GM18507 (cell line): ENCODE measurements at places on chromosomes 1 and 21.

GRCh38 chr1:246954126-246954525, 22.4 kb upstream of the AHCTF1 start:
- DNase-seq, result no peak

- no peak for DNase-seq
These were observed 10.1 kb downstream of the JAM2 start for GRCh38 chr21:25649146-25649545.

GRCh38 chr1:221719987-221720386, 21.9 kb downstream of the DUSP10 start:
- no peak for DNase-seq

DNA sequence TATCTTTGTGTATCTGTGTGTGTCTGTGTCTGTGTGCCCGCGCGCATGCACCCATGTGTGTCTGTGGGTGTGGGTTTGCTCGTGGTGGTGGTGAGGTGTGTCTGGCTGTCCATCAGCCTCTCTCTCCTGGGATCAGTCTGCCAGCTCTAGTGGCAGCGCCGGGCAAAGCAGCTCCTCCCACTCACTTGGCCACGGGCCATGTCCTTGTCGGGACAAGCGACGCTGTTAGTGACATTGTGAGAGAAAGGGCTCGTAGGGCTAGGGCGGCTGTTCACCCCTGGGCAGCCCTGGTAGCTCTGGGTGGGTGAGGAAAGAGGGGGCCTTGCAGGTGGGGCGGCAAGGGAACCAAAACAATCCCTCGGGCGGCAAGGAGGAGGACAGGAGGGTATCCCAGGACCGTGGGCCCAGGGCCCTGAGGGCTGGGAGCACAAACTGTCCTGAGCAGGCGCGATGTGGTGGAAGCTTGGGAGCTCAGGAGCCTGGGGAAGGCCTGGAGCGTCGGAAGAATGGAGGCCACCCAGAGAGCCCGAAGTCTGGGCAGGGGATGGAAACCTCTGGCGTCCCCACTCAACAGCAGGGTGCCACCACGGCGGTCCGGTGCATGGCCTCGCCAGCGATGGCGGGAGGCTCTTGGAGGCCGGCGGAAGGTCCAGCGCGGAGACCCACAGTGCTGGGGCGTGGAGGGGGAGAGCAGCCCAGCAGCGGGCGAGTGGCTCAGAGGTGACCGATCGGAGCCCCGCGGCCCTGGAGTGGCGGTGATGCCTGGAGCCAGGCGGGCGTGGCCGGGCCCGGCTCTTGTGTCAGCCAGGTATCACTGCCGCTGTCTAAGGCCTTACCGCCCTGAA, 140.5 kb downstream of the LIPI start:
- no peak for DNase-seq

- DNase-seq, result no peak
These were observed at the start of gene CATSPER4 for GRCh38 chr1:26190373-26190987. Gene CATSPER4, plus strand, starts transcription at chr1:26190602. Its CDS starts 26 bp downstream, at chr1:26190628.

GRCh38 chr1:111992476-111992875, 3.0 kb upstream of the KCND3 start:
- DNase-seq, result no peak

DNA sequence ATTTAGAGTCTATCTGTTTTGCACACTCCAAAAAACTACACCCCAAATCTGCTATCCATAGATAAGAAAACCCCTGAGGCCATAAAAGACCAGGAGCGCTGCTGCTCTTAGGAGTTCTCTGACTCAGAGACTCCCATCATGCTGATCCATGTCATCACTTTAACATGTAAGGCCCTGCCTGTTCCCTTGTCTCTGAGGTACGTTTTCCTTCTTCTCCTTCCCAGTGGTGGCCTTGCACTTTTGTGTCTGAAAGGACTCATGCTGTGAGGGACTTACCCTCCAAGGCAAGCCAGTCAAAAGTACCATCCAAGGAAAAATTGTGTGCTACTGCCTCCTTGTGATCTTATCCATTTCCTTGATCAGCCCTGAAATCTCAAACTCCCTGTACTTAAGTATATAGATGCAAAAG, 427.4 kb upstream of the NCAM2 start:
- no peak for DNase-seq

DNA sequence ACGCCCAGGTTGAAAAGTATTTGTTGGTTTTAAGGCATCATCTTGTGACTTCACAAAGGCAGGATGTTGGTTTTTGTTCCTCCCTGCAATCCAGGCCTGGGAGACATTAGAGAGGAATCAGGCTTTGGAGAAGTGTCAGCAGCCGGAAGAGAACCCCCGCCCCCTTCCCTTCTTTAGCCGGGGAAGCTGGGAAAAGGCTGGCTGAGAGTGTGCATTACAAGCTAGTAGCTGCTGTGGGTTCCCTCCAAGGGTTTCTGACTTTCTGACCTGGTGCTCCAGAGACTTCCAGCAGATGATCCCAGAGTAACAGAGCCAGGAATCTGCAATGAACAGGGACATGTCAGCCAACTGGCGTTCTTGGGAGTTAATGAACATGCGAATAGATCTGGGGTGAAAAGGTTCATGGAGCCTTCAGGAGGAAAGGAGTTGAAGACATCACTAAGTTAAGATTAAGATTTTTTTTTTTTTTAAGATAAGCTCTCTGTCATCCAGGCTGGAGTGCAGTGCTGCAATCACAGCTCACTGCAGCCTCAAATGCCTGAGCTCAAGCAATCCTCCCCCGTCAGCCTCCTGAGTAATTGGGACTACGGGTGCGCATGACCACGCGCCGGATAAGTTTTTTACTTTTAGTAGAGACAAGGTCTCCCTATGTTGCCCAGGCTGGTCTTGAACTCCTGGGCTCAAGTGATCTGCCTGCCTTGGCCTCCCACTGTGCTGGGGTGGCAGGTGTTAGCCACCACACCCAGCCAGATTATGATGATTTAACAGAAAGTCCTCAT, 7.5 kb downstream of the DISP3 start:
- DNase-seq, result no peak

DNA sequence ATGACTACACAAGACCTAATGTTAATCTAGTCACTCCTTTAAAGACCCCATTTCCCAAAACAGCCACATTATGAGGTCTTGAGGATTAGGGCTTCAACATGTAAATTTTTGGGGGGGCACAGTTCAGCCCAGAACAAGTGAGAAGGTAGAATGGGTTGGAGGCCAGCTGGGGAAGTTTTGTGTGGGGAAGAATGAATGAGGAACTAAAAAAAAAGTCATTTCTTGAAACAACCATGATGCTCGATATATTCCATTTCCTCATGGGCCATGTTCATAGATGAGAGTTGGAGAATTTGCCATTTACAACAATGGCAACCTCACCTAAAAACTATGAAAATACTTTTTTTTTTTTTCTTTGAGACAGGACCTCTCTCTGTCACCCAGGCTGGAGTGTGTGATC, 14.5 kb downstream of the NLRP3 start:
- DNase-seq, result no peak

DNA sequence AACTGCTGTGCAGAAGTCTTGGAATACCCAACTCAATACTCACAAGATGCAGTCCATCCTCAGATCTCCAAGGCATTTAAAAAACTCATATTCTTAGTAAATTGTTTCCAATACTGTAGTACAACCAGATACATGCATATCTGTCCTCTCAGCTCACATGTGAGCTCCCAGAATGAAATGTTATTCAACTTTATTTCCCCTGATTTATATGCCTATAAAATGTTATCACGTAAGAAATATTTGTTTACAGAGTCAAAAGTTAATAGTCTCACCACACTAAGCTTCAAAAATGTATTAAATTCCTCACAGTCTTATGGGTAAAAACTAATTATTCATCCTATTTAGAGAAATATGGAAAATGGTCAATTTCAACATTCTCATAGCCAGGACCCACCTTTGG, 56.6 kb downstream of the LTN1 start:
- DNase-seq, result no peak

- DNase-seq, result no peak
These were observed 1.8 kb downstream of the CTTNBP2NL start for GRCh38 chr1:112397841-112398240.

DNA sequence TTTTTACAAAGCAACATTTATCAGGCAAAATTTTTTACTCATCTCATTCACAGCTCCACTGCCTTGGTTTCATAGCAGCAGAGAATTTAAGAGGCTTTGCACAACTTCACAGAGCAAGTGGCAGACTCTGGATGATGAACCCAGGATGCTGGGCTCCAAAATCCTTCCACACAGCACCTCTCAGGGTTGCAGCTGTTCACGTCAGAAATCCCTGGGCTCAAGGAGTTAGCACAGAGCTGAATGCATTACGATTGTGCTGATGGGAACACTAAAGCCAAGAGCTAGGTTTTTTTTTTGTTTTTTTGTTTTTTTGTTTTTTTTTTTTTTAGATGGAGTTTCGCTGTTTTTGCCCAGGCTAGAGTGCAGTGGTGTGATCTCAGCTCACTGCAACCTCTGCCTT, 2.4 kb upstream of the HTR6 start:
- DNase-seq, result no peak

DNA sequence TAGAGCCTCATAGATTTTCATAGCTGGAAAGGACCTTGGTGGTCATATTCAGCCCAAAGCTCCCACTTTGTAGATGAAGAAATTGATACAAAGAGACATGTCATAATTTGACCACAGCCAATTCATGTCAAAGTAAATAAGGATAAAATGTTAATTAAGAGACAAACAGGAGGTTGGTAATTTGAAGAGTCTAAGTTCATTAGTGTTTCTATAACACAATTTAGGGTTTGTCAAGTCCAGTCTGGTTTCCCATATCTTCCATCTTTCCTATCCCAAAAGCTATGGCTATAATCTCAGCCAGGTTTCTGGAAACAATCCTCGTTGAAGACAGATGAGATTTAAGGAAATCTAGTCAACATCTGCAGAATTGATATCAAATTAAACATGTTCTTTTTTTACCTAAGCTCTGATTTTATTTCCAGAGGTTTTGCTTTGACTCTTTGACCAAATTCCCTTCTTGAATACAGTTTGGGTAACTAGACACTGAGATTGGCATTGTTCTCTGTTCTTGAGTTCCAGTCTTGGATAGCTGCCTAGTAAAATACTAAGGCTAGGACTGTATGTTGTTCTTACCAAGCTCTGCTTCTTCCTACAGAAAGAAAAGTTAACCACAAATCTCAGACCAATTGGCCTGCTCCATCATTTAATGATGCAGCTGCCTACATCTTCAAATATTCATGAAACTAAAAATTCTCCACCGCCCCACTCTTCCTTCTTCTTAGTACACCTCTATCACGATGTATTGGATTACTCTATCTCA, 62.0 kb downstream of the SLC44A5 start:
- no peak for DNase-seq

- DNase-seq, result no peak
These were observed 8.9 kb downstream of the MRTO4 start for GRCh38 chr1:19260211-19261138.

DNA sequence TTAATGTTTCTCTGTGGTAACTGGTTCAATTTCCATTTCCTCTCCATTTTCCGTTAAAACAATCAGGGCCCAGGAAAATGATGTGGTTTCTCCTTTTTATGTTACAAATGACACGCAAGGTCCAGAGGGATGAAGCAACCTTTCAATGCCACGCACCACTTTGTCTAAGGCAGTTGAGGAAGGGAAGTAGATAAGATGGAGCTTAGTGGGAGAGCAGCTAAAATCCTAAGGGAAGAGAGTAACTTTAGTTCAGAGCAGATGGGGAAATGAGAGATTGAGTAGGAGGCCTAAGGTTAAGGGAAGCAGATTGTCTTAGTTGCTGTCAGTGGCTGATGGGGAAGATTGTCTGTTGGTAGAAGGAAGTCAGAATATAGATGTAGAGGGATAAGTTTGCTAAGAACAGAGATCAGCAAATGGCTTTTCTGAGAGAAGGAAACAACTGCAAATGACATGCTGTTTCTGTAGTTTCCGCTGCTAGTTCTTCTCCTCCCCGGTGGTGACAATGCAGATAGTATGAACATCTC, 660 bp downstream of the CD1C start:
- DNase-seq, result no peak

GRCh38 chr1:186304982-186305949, 69.8 kb downstream of the TPR start:
- no peak for DNase-seq

- DNase-seq, result no peak
These were observed 53.9 kb upstream of the HSD17B7 start for GRCh38 chr1:162736633-162737067.

DNA sequence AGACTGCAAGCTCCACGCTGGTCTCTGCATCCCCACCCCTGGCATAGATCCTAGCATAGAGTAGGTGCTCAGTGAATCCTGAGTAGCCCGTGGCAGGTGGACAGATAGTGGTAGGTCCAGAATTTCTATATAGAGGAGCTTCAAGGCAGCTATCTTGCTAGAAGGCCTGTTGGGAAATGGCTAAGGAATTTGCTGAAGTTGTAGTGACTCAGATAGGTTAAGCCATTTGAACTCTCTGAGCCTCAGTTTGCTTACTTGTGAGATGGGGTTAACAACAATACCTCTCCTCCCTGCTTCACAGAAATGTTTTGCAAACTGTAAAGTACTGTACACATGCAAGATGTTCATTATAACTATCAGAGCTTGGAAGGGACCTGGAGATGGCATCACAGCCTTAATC, 23.4 kb upstream of the EPHB2 start:
- no peak for DNase-seq

DNA sequence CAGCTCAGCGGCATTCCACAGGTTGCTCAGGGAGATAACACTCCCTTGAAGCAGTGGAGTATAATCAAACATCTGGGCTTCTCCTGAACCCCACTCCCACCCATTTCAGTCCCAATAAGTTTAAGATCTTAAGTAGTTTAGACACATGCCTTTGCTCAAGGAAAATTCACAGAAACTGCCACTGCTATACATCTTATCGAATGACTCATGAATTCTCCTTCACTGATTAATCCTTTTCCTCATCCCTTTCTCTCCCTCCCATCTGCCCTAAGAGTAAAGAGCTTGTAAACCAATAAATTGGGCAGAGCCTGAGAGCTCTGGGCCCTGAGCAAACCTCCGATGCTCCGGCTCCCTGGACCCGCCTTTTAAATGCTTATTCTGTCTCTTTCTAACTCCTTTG, 10.2 kb downstream of the VN1R5 start:
- no peak for DNase-seq

DNA sequence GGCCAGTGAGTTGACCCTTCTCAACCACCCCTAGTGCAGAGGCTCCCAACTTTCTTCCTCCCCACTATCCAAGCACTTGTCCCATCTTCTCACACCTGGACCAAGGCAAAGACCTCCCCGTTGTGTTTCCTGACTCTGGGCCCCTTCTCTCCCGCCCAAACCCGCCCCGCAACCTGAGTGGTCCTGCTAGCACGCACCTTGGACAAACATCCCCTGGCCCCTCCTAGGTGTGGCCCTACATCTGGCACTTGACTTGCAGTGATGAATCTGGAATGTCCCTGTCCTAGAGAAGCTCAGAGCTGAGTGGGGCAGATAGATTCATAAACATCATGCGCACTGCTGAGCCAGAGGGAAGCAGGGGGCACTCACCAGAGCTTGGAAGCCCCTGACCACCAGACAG, 2.3 kb downstream of the SLC5A9 start:
- no peak for DNase-seq

DNA sequence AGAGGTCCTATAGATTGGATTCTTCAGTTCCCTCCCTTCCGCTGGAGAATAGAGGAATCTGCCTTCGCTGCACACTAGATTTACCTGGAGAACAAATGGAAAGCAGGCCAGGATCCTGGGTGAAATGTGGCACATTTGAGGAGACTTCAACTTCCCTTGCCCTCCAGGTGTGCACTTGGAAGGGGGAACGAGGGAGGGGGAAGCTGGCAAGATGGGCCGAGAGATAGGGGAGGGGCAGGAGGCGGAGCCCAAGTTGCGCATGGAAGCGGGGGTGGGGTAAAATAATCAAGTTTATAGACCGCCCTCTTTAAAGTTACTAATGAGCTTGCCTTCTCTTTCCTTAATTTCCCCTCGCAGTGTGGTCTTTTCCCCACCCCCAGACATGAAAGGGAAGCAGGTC, 155.7 kb upstream of the CAMK1G start:
- DNase-seq, result no peak

- no peak for DNase-seq
These were observed 5.0 kb downstream of the RABGGTB start for GRCh38 chr1:75791022-75791421.
